NCI-H526 (cell line): ENCODE measurements at places on chromosomes 7 and 10.

- peak; percentile 90 for DNase-seq
Observed at GRCh38 chr7:1169409-1170368, 9.7 kb upstream of the ZFAND2A start.

- DNase-seq: no peak
Observed at GRCh38 chr10:92413519-92413918, 122.6 kb downstream of the MARCHF5 start.

- DNase-seq: no peak
Observed at GRCh38 chr10:89226891-89227290, 19.8 kb upstream of the CH25H start.

- DNase-seq: no peak
Observed at GRCh38 chr10:119341459-119342301, 134.3 kb downstream of the GRK5 start.

- DNase-seq: no peak
Observed at GRCh38 chr10:36717118-36717517, 408.3 kb upstream of the ANKRD30A start.

DNA sequence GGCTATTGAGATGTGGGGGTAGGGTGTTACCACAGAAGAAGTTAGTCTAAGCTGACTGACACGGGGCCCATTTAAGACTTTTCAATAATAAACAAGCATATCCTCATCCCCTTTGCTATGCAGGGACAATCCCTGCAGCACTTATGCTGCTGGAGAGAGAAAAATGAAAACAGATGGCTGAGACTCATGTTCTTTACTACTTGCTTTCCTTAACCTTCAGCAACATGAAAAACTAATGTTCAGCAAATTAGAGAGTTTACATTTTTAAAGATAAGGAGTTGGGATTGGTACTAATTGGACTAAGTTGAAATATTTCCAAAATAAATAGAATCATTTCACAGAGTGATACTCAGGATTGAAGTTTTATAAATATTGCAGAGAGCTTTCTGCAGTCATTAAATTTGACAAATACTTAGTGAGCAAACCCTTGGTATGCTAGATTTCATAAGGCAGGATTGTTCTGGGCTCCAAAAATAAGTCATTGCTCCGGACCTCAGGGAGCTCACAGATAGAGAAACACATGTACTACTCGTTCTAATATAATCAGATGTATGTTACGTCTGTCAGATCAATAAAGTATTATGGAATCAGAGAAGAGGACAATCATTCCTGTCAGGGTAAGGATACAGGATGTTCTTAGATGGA lies 147.1 kb upstream of the LRRN3 start:
- no peak for DNase-seq

GRCh38 chr7:7369134-7369533 lies 166.5 kb downstream of the COL28A1 start:
- DNase-seq: no peak

DNA sequence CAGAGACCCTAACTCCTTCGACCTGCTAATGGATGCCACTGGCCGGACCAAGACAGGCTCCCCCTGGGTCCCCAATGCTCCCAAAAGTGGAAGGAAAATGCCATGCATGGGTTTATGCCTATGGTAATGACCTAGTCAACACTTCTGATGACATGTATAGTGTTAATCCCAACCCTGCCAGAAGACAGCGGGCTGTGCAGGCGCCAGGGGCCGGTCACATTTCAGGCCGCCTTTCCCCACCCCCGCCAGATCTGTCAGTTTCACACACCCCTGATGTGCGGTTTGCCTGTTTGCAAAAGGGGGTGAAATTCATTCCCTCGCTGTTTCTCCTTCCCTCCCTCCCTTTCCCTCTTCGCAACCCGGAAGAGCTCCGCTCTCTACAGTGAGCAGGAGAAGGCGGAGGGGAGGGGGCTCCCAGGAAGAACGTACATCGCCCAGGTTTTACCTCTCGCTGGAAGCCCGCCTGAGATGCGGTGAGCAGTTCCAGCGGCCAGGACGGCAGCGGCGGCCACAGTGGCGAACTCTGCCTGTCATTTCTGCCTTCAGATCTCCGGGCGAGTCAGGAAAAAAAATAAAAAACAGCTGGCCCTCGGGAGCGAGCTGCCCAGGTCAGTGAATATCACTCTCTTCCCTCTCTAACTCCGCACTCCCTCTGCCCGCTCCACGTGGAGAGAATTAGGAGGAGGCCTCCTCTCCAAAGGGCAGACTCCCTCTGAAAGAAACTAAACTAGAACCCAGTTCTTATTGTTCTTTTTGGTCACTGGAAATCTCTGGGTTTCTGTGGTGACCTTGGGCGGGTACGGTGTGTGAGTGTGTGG lies 9.4 kb upstream of the GATA3 start:
- peak; percentile 59 for DNase-seq

DNA sequence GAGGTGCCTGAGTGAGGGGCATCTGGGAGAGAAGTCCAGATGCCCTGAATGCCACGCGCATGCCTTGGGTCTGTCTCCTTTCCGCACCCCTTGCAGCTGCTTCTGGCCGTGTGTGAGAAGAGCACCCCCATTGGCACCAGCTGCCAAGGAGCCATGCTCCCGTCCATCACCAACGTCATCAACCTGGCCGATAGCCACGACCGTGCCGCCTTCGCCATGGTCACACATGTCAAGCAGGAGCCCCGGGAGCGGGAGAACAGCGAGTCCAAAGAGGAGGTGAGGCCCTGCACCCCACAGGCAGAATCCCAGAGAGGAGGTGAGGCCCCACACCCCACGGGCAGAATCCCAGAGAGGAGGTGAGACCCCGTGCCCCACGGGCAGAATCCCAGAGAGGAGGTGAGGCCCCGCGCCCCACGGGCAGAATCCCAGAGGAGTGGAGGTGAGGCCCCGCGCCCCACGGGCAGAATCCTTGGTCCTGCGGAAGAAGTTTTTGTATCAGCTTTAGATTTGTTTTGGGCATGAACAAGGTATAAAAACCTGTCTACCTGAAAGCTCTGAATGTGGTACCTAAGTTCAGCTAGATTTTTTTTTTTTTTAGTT lies 91.8 kb downstream of the TRRAP start:
- DNase-seq: no peak

DNA sequence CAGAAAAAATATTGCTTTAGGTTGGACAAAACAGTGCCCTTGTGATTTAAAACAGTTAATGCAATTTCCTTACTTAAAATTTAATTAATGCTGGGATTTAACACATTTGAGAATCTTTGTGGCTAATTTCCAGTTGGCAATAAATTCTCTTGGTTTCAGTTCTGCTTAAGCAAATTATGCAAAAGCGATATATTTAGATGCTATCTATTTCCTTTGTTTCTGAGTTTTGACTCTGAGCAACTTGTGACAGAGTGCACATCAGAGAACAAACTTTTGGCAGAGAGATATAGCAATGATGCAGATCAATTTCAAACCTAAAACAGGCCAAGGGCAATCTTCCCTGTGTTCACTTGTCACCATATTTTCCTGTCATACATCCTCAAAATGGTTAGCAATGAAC lies 933.6 kb upstream of the ZWINT start:
- DNase-seq: no peak

DNA sequence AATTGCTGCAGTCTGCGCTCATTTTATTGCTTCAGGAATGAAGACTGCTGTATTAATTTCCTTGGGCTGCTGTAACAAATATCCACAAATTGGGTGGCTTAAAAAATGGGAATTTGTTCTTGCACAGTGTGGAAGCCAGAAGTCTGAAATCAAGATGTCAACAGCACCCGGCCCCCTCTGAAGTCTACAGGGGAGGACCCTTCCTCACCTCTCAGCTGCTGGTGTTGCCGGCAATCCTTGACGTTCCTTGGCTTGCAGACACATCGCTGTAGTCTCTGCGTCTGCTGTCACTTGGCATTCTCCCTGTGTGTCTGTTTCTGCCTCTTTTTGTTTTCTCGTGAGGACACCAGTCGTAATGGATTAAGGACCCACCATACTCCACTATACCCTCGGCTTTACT lies 166.2 kb downstream of the PTPN20 start:
- no peak for DNase-seq

- DNase-seq: no peak
Observed at GRCh38 chr10:115826396-115826795, 446.6 kb downstream of the GFRA1 start.

- DNase-seq: no peak
Observed at GRCh38 chr10:28906934-28907333, 229.6 kb downstream of the BAMBI start.
